ENCODE measurements at places on chromosomes 4 and X. TPM values are rescaled to one million over a fixed set of nuclear protein-coding genes. Genes with fewer than 3 reads are reported as not detected.

ARX gene
- polyA plus RNA-seq: not detected

SMIM20 gene
- polyA plus RNA-seq: 48.7 TPM

DCUN1D4 gene
- polyA plus RNA-seq: 79.1 TPM

HOPX gene
- 12.4 TPM for polyA plus RNA-seq

RNF150 gene
- 28.9 TPM for polyA plus RNA-seq

MAP7D2 gene
- 5.1 TPM for polyA plus RNA-seq

HS6ST2 gene
- polyA plus RNA-seq: 21.1 TPM

MAGEB1 gene
- not detected for polyA plus RNA-seq

XAGE2 gene
- 0.68 TPM for polyA plus RNA-seq

MEPE gene
- not detected for polyA plus RNA-seq

RBMX gene
- 553 TPM for polyA plus RNA-seq

CPEB2 gene
- 21.2 TPM for polyA plus RNA-seq

ZNF157 gene
- polyA plus RNA-seq: 1.6 TPM

RPS6KA3 gene
- 36.1 TPM for polyA plus RNA-seq

TENT5D gene
- polyA plus RNA-seq: 0.12 TPM

EOLA1 gene
- polyA plus RNA-seq: 24.1 TPM

PARM1 gene
- 47.6 TPM for polyA plus RNA-seq

NEIL3 gene
- polyA plus RNA-seq: 9.3 TPM

RHOXF2 gene
- polyA plus RNA-seq: 0.12 TPM
